ENCODE measurements at places on chromosomes 16 and 17.

DNA sequence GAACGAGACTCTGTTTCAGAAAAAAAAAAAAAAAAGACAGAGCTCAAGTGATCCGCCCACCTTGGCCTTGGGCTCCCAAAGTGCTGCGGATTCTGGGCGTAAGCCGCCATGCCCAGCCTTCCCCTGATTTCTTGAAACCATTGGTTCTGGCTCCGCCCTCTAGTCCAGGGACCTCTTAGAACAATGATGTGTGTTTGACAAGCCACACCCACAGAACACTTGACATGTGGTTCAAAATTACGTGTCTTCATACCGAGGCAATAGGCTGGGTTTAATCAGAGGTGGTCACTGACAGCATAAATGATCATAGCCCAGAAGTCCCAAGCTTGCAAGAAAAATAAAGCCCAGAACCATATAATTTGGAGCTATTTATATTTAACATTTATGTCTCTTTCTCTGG is 23.0 kb downstream of the KNOP1 start:
- no peak for DNase-seq

GRCh38 chr17:78510141-78511075 is 66.8 kb downstream of the DNAH17 start:
- DNase-seq, result no peak

DNA sequence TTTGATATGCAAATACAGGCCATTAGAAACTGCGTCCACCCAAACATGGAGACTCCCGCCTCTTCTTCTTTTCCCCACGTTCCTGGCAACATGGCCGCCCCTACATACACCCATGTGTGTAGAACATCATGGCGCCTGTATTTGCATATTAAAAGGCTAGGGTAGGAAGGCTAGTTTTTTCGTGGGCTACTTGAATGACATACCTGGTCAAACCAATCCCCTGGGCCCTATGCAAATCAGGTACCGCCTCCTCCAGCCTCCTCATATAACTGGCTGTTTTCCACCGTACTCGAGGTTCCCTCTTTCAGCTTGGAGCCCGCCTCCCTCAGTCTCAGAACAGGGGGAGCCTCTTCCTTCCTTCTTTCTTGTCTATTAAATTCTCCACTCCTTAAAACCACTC is 840 bp upstream of the CD300LB start:
- peak; percentile 35 for DNase-seq

DNA sequence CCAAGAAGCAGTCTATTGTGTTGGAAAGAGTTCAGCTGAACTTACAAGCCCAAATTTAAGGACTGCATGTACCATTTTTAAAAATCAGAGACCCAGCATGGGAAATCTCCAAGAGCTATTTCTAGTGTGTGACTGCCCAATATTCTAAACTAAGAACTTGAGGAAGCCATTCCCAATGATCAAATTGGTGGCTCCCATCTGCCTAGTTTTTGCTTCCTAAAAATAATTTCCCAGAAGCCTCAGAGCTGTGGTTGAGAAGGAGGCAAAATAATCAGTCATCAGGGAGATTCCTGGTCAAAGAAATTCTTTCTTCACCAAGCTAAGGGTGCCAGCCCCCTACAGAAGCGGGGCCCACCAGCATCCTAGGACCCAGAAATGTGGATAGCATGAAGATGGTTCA is 176.1 kb upstream of the CDH5 start:
- DNase-seq, result no peak

DNA sequence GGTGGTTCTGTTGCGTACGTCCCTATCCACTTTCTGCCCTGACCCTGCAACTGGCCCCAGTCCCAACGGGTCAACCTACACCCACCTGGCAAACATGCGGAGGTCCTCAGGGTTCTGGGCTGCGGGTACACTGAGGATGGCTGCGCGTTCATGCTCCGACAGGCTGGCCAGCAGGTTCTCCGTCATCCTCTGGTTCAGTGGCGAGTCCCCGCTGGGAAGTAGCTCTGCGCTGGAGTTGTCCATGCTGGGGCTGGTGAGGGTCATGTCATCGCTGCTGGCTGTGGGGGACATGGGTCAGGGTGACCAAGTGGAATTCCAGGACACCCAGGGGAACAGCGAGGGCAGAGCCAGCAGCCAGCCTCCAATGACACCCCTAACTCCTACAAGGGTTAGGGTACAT is 10.6 kb downstream of the MPG start:
- DNase-seq, result no peak

GRCh38 chr16:76176153-76176552 is 101.0 kb upstream of the CNTNAP4 start:
- no peak for DNase-seq
